ENCODE measurements at places on chromosomes 3 and 15.

- no peak for DNase-seq
Measured at GRCh38 chr3:134294302-134295280, 43.9 kb upstream of the RYK start.

DNA sequence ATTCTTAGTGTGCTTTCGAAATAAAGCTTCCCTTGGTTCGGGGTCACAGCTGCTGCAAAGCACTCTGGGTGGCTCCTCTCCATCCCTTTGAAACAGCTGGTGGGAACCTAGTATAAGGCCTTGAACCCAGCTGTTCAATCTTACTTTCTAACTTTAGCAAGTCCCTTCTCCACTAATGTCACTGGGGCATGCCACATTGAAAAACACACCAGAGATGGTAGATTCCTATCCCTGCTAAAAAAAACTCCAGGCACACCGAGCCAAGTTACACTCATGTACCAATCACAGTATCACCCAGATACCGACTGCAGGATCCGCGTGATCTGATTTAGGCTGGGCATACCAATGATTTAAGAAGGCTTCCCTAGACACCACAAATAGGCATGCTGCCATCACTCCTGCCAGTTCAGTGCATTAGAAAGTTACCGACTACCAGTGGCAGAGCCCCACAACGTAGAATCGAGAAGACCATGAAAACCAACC is 65.0 kb downstream of the WWTR1 start:
- no peak for DNase-seq

GRCh38 chr3:95197661-95198060 is 1134.8 kb downstream of the NSUN3 start:
- no peak for DNase-seq

- DNase-seq, result no peak
Measured at GRCh38 chr3:30124435-30125370, 481.7 kb upstream of the TGFBR2 start.

DNA sequence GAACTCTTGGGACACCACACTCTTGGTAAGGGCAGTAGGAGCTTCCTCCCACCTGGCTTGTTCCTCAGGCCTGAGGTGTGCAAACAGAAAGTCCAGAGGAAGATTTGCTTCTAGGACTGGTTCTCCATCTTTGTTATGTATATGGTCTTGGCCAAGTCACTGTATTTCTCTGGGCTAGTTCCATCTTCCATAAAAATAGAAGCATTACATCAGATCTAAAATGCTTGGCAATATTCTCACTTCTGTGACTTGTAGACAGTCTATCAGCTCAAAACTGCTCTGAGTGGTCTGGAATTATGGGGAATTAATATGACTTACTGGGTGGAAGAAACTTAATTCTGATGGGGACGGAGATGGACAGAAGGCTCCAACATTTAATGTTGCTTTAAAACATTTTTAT is 55.2 kb downstream of the TMEM108 start:
- DNase-seq, result no peak

- DNase-seq, result no peak
Measured at GRCh38 chr15:57738734-57739237, 32.3 kb downstream of the POLR2M start.

- no peak for DNase-seq
Measured at GRCh38 chr3:150061288-150062024, 90.8 kb upstream of the PFN2 start.

GRCh38 chr3:48157202-48157840 is 30.9 kb downstream of the CDC25A start:
- DNase-seq, result no peak

GRCh38 chr15:66126031-66126441 is 127.5 kb downstream of the MEGF11 start:
- no peak for DNase-seq

- no peak for DNase-seq
Measured at GRCh38 chr3:133821767-133822638, 16.4 kb downstream of the SRPRB start.

DNA sequence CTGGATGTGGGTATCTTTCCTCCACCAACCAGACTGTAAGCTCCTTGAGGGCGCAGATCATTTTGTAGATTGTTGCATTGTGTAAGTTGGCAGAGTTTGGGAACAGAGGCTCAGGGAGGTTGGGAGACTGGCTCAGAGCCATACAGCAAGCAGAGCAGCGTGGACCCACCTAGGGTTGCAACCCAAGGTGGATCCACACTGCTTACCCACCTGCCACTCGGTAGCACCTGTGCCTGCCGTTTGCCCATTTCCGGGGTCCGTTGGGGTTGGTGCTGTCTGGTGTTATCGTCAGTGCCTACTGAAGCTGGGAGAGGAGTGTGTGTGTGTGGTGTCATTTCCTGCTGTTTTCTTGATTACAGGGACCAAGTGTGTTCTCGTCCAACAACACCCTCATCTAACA is 19.0 kb downstream of the SMAD6 start:
- DNase-seq, result no peak

- no peak for DNase-seq
Measured at GRCh38 chr3:114504941-114505628, 211.3 kb downstream of the TIGIT start.

DNA sequence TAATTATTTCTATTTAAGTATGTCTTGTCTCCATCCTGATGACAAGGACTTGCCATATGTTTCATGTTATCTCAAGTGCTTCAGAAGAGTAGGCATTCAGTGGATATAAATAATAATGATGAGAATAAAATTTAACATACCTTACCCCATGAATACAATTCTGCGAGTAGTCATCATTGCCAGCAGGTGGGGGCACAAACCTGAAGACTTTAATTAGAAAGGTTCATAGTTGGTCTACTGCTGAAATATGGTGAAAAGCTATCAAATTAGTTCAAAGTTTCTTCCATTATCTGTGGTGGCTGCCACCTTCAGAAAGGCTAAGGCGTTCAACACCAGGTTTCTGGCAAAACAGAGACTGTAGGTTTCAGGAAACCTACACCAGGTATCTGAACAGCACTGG is 100.9 kb downstream of the P3H2 start:
- no peak for DNase-seq

GRCh38 chr15:84982301-84982920 is 755 bp downstream of the PDE8A start:
- DNase-seq, result no peak

GRCh38 chr3:87780811-87781210 is 278.0 kb downstream of the CGGBP1 start:
- DNase-seq, result no peak

DNA sequence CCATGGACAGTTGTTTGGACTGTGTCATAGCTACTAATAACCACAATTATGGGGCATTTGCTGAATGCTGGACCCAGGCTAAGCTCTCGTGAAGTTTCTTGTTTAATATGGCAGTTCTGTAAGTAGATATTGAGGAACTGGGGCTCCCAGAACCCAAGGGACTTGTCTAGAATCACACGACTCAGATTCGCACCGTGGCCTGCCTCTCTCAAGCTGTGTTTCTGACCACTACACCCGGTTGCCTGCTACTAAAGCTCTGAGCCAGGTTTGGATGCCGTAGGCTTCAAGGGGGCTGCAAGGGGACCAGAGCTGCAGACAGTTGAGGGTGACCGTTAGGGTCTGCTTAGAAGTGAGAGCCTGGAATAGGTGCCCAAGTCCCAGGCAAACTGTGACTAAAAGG is 11.5 kb downstream of the TEX264 start:
- DNase-seq, result no peak

DNA sequence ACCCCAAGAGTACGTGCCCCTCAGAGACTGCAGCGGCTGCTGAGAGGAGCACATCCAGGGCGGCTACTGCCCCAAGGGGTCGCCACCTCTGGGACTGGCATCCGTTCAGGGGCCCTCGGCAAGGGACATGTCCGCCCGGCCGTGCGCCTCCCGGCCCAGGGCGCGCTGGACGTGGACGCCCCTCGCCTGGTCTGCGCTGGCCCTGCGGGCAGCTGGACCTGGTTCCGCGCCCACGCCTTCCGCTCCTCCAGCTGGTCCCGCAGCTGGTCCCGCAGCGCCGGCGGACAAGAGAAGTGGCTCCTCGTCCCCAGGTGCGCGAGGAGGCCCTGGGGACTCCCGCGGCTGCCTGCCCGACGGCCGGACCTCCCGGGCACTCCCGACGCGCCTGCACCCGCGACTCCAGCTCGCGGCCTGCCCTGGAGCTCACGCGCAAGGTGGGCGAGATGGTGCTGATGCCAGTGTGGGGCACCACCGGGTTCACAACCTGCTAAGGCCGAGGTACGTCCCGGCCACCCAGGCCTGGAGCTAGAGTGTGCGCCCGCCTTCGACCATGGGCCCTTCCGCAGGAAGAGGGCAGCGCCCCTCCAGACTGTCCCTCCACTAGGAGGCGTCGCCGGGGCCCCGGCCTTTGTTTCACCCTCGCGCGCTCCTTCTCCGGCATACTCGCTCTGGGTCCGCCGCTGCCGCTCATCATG is 14.4 kb upstream of the GP9 start:
- DNase-seq, result no peak

DNA sequence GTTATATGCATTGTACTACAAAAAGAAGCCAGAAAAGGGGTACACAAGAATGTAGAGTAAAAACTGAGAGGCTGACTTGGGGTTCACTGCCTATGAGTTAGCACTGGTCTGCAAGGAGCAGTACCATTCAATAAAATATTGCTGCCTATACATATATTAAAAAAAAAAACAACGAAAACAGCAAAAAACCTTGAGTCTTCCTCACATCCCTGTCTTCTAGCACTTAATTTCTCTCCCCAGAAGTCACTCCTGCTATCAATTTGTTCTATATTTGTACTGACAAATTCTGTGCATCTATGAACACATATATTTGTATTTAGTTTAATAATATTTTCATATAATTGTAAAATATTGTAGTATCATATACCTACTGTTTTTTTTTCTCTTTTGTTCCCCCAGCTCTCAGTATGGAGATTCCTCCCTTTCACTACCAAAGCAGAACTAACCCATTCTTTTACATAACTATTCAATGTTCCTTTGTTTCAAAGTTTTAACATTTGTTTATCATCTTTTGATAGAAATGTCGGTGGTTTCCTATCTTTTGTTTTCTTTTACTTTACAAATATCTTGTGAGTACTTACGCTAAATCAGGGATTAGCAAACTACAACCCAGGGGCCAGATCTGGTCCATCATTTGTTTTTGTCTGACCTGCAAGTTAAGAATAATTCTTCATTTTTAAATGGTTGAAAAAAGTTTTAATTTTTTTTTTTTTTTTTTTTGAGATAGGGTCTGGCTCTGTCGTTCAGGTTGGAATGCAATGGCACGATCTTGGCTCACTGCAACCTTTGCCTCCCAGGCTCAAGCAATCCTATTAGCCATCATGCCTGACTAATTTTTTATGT is 14.8 kb upstream of the FEM1B start:
- no peak for DNase-seq

DNA sequence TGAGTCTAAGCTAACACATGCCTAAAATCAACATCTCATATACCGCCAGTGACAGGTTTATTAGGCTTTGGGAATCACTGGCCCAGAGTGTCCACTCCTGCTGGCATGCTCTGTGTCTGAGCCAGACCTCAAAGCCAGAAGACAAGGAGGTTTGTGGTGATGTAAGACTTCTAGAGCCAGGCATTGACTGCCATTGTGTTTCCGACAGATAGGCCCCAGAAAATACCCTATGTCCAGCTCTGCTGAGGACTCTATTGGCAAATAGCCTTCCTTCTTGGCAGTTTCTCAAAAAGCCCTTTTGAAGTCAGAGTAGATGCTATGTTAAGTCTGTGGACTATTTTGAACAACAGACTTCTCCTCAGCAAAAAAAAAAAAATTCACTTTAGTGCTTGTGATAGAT is 181.9 kb upstream of the UBE2E1 start:
- DNase-seq, result no peak

- no peak for DNase-seq
Measured at GRCh38 chr3:135051409-135051973, 256.4 kb downstream of the EPHB1 start.

DNA sequence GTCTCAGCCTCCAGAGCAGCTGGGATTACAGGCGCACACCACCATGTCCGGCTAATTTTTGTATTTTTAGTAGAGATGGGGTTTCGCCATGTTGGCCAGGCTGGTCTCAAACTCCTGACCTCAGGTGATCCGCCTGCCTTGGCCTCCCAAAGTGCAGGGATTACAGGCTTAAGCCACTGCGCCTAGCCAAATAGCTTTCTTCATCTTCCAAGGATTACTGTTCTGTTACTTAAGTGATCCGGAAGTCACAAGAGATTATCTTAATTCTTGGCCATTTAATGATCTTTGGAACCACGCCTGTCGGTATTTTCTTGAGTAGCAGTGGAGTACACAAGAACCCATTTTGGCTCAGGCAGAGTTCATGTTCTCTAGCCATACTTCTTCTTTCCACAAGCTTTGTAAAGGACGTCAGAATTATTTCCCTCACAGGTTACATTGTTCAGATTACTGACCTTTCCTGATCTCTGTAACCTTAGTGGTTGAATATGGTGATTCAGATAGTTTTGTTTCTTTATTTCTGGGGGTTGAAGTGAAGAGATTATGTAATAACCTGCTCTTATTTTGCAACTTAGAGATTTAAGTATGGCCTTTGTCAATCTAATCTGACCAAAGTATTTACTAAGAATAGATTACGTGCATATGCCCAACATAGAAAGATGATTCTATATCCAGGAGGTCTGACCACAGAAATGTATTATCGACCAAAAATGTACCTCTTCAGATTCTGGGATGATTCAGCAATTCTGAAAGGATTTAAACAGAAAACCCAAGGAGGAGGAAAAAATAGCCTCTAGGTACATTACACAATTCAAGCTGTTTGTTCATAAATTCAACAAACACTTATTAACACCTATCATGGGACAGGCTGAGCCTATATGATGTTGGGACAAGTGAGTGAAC is 132.2 kb downstream of the GREM1 start:
- no peak for DNase-seq

- no peak for DNase-seq
Measured at GRCh38 chr3:8981700-8982099, 18.4 kb upstream of the RAD18 start.

GRCh38 chr3:58198804-58199203 is 12.0 kb downstream of the DNASE1L3 start:
- DNase-seq, result no peak

- DNase-seq, result peak; percentile 5
Measured at GRCh38 chr3:134197681-134198261, 52.9 kb downstream of the RYK start.

DNA sequence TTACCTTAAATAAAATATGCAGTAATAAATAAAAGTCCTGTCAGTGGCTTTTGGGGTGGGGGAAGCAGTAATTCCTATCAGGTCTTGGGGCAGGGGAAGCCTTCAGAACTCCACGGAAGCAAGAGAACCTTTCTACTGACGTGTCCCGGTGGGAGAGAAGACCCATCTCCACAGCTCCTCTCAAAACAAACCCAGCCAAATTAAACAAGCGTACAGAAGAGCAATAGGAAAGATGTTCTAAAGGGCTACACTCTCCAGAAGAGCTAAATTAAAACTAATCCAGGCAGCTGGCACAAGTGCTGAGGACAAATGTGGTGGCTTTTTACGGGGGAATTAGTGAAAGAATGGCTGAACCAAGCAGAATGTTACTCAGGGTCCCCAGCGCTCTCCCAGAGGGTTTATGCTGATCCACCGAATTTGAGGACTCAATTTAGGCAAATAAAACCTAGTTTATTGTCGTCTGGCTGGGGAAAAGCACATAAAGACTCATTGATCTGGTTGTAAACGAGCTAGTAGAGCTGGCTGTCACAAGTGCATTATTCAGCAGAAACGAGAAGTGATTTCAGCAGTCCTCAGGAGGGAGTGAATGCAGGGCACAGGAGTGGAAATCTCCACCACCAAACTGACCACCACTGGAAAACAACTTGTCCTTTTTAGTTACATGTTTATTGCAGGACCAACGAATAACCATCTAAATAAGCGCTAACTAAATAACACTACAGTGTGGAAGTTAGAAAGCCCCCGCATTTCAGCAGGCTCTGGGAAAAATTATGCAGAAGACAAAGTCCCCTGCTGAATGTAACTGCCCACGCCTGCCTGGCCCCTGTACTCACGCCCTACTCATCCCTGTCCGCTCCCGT is 13.5 kb downstream of the BFSP2 start:
- no peak for DNase-seq
